ELR (cell line): ENCODE measurements at places on chromosomes 1 and 21.

GRCh38 chr1:938711-939489 is 15.2 kb downstream of the SAMD11 start:
- DNase-seq = no peak

DNA sequence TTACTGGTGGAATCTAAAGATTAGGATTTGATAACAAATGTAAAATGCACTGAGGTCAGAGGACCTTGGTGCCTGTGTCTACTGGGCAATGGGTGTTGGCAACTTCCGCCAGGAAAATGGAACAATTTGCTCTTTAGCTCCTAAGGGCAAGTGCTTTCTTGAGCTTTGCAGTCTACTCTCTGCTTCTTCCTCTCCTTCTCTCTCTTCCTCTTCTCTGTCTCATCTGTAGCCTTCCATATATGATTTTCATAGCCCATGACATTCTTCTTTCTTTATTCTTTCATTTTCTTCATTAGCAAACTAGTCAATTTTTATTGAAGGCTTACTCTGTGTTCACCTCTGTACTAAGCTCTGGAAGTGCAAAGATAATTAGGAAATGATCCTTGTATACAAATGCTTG is 35.5 kb downstream of the OVGP1 start:
- no peak for DNase-seq

DNA sequence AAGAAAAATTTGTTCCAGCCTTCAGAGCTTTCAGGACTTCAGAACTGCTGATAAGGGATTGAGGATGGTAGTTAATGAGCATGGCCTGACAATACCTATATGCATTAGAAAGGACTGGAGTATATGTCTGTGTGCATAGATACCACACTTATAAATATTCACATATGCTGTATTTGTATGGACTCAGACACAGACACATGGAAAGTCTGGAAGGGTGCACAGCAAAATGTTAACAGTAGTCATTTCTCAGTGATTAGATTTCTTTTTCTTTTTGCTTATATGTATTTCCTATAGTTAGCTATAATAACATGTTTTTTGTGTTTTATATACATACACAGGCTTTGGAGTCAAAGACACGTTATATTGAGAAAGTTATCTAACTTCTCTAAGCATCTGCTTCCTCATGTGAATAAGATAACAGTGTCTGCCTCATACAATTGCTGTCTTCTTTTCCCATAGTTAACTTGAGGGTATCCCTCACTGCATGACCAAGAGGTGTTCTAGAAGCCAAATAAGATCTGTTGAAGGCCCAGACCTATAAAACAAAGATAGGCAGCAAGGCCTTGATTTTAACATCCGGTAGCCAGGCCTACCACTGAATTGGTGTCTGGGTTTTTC is 31.3 kb downstream of the INPP5B start:
- no peak for DNase-seq

DNA sequence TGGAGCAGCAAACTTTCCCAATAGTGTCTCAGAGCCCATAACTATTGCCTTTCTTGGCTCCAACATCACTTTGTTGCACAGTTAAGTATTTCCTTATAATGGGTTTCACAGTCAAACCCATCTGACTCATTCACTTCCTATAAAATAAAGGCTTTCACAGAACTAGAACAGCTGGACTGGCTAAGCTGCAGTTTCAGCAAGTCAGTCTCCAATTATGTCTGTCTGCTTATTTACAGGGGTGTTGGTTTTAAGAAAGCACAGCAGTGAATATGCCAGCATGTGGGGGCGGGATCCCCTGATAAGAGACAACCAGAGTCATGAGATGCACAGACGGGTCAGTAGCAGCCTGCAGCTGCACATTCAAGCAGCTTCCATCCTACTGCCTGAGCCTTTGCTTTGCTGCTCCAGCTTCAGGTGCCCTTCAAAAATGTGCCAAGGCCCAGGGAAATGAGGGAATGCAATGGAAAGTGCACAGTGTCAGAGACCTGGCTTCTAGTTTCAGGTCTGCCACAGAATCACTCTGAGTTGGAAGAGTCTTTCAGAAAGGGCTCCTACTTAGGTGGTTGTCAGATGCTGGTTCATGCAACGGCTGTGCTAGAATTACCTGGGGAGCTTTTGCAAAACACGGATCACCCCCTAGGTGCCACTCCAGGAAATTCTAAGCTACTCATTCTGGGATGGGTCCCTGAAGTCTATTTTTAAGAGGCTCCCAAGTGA is 24.8 kb downstream of the RNF19B start:
- peak; percentile 63 for DNase-seq

- DNase-seq = no peak
Measured at GRCh38 chr1:236176337-236177336, 34.3 kb downstream of the GPR137B start.

DNA sequence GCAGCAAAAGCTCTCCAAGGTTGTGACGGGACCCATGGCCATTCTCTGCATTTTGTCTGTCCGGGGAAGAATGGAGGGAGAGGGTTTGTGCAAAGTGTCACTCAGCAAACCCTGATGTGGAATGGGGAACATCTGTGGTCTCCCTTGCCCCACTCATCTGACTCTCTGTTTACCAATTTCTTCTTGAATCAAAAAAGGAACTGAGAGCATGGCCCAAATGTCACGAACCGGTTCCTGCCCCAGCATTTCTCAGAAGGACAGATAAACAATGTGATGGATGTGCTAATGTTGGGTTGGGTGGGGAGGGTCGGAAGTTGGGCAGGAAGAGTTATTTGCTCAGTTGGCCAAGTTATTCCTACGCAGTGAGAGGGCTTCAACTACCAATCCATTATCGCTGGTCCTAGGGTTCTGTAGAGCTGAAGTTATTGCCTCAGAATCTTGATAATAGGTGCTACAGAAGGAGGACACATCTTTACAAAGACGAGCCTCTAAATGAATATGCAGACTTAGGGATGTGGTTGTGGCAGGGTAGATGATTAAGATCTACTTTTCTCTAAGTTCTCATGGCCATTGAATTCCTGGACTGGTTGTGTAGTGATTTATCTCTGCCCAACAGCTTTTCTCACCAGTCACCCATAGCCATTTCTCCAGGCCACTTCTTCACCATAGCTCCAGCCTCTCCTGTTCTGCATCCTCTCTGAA is 9.6 kb upstream of the DUSP12 start:
- no peak for DNase-seq

DNA sequence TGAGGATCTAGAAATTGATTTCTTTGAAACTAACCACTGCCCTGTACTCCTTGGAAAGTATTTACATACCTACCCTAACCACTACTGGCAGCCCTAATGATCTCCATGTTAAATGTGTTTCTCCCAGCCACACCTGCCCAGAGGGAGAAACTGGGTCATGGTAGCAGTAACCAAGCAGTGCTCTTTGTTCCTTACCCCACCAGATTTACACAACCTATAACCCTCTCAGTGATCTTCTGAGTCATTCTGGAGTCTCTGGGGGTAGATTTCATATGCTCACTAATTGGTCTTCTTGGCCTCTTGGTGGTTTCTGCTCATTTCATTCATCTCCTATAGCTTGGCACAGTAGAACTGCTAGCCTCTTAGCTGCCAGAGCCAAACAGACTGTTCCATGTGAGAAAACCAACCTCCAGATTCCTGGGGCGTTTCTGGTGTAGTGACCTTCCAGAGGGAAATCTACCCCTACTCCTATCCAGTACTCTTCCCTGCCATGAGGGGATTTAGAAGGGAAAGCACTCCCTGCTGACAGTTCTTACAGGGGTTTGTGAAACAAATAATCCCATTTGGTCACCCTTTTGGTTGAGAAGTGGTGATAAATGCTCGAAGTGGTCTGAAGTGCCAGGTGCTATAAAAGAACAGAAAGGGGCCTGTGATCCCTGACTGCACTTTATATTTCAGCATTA is 36.2 kb upstream of the LRIG2 start:
- peak; percentile 30 for DNase-seq

GRCh38 chr21:35239811-35240219 is 190.7 kb upstream of the RUNX1 start:
- DNase-seq = no peak

- DNase-seq = peak; percentile 96
Measured at GRCh38 chr21:44873356-44874239, at the start of gene PTTG1IP. PTTG1IP (minus strand) TSS chr21:44873690; CDS start chr21:44873616, 74 bp downstream.

GRCh38 chr1:184892116-184892515 is 82.2 kb downstream of the NIBAN1 start:
- DNase-seq = peak; percentile 82

GRCh38 chr1:51484591-51484990 is 34.5 kb downstream of the EPS15 start:
- DNase-seq = no peak

- DNase-seq = no peak
Measured at GRCh38 chr1:227546598-227547309, 16.6 kb upstream of the ZNF678 start.

- DNase-seq = no peak
Measured at GRCh38 chr1:151504252-151504651, 6.9 kb upstream of the CGN start.

DNA sequence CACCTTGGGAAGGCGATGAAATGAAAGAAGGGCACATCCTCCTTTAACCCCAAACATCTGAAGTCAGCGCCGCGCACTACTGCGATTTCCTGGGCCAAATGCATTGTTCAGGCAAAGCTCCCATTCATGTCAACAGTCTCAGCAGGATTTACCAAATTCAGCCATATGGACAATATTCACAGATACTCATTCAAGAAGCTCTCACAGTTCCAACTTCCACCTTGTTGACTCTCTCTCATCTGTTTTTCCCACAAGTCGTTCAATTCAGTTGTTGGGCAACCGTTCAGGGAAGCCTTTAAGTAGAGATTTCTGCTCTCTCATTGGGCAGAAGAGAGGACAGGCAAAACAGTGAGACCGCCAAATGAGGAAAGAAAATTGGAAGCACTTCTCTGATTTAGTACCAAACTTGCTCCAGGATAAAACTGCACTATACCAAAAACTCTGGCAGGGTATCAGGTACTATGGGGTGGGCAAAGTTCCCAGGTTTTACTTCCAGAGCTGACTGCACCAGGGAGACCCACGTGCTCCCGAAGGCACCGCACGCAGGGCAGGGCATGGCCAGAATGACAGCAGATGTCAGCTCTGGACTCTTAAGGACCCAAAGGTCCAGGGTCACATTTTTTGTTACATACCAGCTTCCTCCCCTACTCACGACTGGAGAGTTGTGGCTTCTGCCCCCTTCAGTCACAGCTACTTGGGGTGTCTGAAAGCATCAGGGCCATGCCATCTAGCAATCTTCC is 668.8 kb downstream of the KIF26B start:
- no peak for DNase-seq

- no peak for DNase-seq
Measured at GRCh38 chr1:109249654-109250401, 489 bp downstream of the CELSR2 start.

DNA sequence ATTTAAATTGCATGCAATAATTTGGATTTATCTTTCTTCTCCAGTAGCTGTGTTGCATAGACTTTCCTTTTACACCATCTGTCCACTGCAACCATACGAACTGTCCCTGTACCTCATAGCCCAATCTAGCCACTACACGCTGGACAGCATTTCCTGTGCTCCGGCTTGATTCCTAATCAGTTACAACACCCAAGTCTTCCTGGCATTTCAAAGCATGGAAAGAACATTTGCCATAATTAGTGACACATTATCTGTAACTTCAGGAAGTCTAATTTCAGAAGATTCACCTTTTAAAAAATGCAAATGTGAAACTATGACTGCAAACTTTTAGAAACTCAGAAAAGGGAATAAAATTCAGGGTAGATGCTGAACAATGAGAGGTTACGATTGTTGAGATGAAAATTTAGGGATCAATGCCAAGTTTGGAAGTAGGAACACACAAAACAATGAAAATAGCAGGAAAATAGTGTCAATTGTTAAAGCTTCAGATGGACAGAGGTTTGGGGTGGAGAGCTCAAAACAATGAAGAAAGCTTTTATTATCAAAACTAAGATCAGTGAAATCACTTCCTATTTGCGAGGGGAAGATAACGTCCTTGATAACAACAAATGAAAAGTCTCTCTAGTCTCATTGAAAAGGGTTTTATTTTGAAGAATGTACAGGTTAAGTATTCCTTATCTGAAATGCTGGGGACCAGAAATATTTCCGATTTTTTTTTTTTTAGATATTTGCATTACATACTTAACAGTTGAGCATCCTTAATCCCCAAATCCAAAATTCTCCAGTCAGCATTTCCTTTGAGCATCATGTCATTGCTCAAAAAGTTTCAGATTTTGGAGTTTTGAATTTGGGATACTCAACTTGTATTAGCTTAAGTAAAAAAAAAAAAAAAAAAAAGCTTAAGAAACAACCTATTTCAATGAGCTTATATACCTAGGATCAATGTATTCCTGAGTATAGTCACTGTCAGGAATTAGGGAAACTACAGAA is 107.3 kb downstream of the FNBP1L start:
- no peak for DNase-seq

- no peak for DNase-seq
Measured at GRCh38 chr1:8441426-8441825, 123.5 kb downstream of the SLC45A1 start.

DNA sequence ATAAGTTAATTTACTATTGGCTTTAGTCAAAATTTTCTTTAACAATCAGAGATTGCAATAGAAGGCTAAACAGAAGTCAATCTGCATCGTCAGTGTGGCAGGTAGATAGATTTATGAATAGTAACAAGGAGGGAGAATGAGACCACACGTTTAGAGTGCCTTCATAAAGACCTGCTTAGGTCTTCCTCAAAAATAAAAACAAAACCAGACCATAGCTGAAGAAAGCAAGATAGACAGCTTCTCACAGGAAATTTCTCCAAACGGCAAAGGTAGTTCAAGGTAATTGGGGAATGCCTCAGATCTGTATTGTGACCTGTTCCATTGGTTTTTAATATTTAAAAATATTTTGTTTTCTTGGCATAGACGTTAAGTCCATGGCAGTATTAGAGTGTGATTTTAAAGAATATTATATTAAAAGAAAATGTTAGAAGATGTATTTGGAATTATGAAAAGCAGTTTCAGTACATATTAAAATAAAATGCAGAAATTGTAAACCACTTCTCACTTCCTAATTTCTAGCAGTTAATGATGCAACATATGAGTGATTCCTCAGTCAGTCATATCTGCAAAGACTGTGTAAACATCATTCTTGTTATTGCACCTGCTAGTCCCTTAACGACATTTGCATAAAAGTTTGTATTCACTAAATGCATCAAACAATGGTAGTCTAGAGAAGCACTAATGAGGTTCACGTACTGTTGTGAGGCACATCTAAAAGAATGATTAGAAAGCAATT is 278.0 kb downstream of the HLX start:
- no peak for DNase-seq

- peak; percentile 81 for DNase-seq
Measured at GRCh38 chr1:21368515-21369289, 71.2 kb upstream of the NBPF3 start.

GRCh38 chr21:27764056-27764455 is 797.2 kb upstream of the ADAMTS5 start:
- no peak for DNase-seq

DNA sequence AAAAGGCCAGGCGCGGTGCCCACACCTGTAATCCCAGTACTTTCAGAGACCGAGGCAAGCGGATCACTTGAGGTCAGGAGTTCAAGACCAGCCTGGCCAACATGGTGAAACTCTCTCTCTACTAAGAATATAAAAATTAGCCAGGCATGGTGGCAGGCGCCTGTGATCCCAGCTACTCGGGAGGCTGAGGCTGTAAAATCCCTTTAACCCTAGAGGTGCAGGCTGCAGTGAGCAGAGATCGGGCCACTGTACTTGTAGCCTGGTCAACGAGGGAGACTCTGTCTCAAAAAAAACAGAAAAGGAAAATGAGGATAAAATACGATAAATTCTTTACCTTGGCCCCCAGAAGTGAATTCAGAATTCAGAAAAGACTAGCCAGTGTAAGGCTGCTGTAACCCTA is 1.6 kb downstream of the TMEM50B start:
- no peak for DNase-seq
